ENCODE measurements at places on chromosomes 11 and 22. TPM values are rescaled to one million over a fixed set of nuclear protein-coding genes. Genes with fewer than 3 reads are reported as not detected.

- peak; percentile 60 for DNase-seq
Observed at GRCh38 chr22:29625090-29625825, 21.8 kb downstream of the NF2 start.

GRCh38 chr11:58316142-58316541 lies 42.7 kb downstream of the OR5B17 start:
- no peak for DNase-seq

DNA sequence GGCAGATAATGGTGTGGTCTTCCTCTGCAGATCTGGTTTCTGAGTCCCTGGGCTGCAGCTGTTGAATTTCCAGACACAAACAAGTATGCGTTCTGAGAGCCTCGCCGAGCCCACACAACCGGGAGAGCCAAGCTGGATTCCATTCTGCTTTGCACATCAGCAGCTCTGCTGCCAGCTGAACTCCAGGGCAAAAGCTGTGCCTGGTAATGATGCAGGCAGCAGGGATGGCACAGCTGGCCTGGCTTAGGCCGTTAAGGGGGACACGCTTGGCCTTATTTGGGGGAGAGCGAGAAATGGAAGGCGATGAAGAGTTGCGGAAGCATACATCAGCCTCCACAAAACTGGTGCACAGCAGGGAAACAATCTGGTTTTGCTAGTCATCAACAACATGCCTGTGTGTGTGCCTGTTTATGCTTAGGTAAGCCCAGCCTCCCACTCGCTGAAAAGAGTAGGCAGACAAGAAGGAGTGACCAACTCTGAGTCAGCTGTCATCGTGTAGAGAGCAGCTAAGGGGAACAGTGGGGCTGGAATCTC lies 25.1 kb downstream of the ADAMTS8 start:
- no peak for DNase-seq

DNA sequence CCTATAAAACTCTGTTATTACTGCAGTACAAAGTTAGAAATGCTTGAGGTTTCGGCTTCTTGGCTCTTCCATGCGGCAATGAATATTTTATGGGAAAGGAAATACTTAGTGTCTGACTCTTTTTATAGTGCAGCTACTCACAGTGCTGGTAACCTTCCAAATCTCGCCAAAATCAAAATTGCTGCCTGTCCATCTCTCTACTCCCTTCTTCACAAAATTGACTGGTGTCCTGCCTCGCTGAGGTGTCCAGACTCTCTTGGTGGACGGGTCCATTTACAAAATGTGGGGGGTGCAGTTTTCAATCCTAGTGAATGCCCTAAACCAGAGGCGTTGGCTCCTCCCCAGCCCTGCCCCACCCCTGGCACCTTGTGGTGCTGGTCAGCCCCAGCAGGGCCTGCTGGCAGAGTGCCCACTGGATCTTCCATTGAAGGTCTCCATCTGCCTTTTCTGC lies 73.5 kb downstream of the ZBTB16 start:
- DNase-seq = no peak

GRCh38 chr11:59158206-59159068 lies 13.5 kb upstream of the DTX4 start:
- peak; percentile 81 for DNase-seq

Gene PANX2
- not detected for total RNA-seq

Gene KCNQ1
- 1.3 TPM for total RNA-seq

DNA sequence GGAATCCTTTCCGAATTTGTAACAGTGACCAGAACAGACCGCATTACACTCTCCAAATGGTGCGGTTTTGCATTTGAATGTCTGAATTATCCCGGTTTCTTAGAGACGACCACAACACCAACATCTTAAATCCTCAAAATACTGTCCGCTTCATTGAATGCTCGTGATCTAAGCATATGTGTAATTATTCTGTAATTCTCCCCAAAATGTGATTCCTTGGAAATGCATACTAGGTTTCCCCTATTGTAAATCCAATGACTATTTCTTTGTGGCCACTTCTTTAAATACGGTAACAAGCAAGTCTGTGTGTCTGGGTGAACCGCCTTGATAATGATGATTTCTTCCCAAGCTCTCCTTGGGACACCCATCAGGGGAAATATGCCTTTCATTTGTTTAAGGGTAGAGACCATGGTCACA lies 87.3 kb upstream of the DBX1 start:
- no peak for DNase-seq

GRCh38 chr11:62141111-62142042 lies 17.6 kb downstream of the INCENP start:
- DNase-seq = no peak

Gene SCGB1C1
- total RNA-seq = not detected

Gene PHLDA2
- 0.50 TPM for total RNA-seq

Gene DKK3
- not detected for total RNA-seq

Gene KCNJ5
- not detected for total RNA-seq

GRCh38 chr11:35676611-35676965 lies 14.0 kb downstream of the TRIM44 start:
- no peak for DNase-seq

GRCh38 chr11:126153972-126154371 lies 57.5 kb downstream of the RPUSD4 start:
- DNase-seq = no peak

DNA sequence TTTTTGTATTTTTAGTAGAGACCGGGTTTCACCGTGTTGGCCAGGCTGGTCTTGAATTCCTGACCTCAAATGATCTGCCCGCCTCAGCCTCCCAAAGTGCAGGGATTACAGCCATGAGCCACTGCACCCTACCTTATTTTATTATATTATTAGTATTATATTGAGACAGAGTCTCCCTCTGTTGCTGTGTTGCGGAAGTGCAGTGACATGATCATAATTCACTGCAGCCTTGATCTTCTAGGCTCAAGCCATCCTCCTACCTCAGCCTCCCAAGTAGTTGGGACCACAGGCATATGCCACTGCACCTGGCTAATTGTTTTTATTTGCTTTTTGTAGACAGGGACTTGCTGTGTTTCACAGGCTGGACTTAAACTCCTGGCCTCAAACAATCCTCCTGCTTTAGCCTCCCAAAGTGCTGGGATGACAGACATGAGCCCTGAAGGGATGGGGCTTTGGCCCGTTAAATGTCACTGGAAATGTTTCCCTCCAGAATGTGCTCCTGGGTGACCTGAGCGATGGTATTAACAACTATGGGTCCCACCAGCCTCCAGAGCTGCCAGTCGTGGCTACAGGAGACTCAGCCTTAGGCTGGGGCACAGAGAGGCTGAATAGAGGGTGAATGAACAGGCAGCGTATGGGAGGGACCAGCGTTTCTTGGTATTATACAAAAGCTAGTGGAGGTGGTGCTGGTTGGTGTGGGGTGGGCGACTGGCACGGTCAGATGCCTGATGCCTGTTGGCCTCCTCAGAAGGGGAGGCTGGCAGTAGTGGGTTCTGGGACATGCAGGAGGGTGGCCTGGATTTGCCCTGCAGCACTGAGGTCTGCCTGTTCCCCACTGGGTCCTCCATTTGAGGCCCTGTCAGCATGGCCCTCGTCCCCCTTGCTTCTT lies 7.3 kb downstream of the TANGO2 start:
- peak; percentile 52 for DNase-seq

DNA sequence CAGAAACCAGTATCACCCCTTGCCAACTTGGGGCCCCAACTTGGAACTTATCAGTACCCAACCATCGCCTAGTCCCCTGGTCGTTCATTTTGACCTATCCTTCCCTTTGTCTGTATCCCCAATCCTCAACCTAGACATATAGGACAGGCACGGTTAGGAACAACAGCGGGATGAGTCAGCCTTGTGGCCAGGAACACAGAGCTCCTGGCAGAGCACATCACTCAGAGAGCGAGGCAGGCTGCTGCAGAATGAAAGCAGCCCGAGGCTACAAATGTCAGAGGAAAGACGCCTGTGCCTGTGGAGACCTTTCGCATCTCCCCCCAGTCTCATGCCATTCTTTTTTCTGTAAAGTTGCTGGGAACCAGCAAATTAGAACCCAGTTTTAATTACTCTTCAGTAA lies 14.6 kb downstream of the DKK3 start:
- DNase-seq = no peak

DNA sequence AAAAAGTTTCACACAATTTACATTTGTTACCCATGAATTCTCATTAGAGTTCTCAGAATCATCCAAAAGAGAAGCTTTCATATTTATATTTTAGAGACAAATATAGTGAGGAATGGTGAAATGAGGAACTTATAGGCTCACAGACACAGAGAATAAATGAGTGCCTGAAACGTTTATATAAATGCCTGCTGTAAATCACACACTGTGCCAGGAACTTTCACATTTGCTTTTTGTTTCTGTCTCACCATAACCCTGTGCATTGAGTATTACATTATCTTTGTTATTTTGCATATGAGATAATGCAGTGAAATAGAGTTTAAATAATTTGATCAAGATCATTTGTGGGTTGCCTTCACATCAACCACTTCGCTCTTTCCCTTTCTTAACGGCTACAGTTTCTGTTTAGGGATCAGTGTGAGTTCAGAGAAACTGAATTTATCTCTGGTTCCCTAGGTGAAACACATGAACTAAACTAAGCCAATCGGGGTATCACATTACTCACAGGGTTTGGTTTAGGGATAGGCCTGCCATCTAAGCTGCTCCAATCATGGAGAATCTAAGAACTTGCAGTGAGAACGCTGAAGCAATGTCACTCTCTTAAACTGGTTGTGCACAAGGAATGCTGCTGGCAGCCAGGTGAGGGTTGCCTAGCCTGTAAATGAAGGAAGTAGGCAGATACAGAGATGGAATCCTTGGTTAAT lies 1339.2 kb upstream of the TENM4 start:
- DNase-seq = no peak

DNA sequence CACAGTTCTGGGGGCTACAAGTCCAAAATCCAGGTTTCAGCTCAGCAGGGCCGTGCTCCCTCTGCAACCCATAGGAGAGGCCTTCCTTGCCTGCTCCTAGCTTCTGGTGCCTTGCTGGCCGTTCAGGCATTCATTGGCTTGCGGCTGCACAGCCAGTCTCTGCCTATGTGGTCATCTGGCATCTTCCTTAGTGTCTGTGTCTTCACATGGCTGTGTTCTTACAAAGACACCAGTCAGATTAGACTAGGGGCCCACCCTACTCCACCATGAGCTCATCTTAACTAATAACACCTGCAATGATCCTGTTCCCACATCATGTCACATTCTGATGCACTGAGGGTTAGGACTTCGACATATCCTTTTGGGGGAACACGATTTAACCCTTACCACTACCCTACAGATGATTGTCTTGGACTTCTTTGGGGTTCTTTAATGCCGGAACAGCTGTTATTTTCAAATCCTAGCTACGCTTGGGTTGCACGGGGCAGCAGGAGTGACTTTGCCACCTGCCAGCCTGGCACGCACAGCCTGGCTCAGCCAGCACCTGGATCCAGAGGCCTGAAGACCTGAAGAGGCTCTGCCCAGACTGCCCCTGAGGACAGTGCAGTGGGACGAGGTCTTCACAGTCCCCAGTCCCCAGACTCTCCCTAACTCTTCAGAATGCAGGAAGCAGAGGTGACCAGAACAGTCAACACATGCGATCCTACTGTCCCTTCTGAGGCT lies 7.7 kb upstream of the NEAT1 start:
- DNase-seq = no peak

GRCh38 chr11:115896084-115896483 lies 391.9 kb upstream of the CADM1 start:
- DNase-seq = no peak
